ENCODE measurements at places on chromosomes 7 and 10.

- no peak for DNase-seq
Observed at GRCh38 chr7:27173511-27173955, 587 bp downstream of the HOXA10 start.

DNA sequence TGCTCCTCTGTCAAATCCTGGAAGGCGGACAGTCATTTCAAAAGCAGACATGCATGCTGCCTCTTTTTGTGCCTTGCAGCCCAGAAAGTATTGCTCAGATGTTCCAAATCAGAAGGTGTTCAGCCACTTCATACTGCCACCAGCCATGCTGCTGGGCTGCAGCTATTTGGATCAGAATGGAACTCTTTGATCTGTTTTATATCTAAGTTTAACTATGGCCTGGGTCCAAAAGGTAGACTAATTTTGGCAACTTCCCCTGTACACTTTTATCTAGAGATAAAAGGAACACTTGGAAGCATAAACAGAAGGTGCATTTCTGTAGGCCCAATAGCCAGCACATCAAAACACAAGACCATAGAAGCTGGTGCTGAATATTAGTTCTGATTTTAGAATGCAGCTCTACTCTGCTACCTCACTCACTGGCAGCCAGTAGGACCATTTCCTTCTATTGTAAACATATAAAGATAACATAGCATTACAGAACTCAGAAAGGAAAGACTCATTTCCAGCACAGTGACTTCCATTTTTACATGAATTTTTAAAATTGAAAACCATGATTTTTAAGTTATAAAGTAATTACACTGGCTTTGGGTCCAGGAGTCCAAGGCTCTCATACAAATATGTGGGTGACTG, 143.1 kb upstream of the CAV2 start:
- DNase-seq, result peak; percentile 16

- peak; percentile 8 for DNase-seq
Observed at GRCh38 chr10:61669161-61669725, 6.5 kb downstream of the CABCOCO1 start.

DNA sequence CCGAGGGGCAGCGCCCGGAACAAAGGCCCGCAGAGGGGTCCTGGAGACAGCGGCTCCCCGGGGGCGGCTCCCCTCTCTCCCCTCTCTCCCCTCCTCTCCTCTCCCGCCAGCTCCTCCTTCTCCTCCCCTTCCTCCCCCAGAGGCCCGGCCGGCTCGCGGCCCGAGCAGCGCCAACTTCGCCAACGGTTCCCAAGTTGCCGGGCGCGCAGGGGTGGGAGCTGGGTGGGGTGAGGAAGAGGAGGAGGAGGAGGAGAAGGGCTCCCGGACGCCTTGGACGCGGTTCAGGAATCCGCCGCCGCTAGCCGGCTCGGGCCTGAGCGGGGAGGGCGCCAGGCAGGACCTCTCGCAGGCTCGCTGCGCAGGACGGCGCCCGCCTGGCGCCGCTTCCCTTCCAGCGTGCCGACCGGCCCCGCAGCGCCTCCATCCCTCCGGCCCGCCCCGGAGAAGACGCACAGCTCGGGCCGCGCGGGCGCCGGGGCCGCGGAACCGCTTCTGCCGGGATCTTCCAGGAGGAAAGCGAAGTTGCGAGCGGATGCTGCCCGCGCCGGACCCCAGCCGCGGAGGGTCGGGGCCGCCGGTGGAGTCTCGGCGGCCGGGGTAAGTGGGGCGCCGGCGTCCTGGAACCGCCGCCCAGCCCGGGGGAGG, at the start of gene CHST3:
CHST3 (plus strand) TSS at position 298 of the 645 bp plus-strand sequence. CDS start 41,448 bp downstream, outside the sequence.
- peak; percentile 79 for DNase-seq

- DNase-seq, result no peak
Observed at GRCh38 chr10:101841826-101842225, 1.8 kb downstream of the KCNIP2 start.

GRCh38 chr7:35495377-35495776, 199.6 kb downstream of the HERPUD2 start:
- DNase-seq, result no peak

DNA sequence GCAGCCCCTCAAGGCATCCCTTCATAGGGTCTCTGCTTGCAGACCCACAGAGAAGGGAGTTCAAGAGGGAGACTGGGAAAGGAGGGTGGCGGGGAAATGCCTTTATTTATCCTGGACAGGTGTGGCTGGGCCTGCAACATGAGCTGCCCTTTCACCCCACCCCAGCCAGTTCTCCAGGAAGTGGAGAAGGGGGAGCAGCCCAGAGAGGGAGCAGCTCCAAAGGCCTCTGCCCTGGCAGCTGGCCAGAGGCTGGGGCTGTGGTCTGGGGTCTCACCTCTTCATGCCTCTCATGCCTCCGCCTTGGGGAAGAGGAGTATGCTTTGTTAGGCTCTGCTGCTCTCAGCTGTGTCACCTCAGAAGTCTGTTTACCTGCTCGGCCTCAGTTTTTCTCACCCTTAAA, 3.1 kb downstream of the LDB3 start:
- no peak for DNase-seq

GRCh38 chr7:85030893-85031292, 156.0 kb downstream of the SEMA3D start:
- peak; percentile 68 for DNase-seq

DNA sequence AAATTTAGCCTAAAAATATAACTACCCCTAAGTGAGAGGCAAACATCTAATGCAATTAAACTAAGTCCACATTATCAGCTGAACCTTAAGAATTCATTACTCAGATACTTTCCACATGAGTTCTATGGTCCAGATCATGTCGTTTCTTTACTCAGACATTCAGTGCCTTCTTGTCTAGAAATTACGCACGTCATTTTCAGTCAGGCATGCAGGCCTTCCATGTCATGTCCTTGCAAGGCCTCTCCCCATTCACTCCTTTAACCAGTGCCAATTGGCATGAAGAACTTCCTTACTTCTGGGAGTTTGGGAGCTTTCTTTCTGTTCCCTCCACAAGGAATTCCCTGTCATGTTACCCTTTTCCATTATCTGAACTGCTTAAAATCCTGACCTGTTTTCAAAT, 118.8 kb downstream of the NRP1 start:
- DNase-seq, result peak; percentile 84

- peak; percentile 66 for DNase-seq
Observed at GRCh38 chr10:91652364-91652763, 19.5 kb upstream of the PPP1R3C start.

Data from umbilical cord (tissue), 2 donors.